ENCODE measurements at places on chromosomes 11 and 22.

GRCh38 chr11:113400631-113401230, 13.2 kb downstream of the ANKK1 start:
- no peak for DNase-seq

GRCh38 chr22:47417699-47418098, 655.2 kb downstream of the TBC1D22A start:
- DNase-seq, result no peak

- DNase-seq, result no peak
Measured at GRCh38 chr22:33817512-33818127, 102.7 kb downstream of the LARGE1 start.

DNA sequence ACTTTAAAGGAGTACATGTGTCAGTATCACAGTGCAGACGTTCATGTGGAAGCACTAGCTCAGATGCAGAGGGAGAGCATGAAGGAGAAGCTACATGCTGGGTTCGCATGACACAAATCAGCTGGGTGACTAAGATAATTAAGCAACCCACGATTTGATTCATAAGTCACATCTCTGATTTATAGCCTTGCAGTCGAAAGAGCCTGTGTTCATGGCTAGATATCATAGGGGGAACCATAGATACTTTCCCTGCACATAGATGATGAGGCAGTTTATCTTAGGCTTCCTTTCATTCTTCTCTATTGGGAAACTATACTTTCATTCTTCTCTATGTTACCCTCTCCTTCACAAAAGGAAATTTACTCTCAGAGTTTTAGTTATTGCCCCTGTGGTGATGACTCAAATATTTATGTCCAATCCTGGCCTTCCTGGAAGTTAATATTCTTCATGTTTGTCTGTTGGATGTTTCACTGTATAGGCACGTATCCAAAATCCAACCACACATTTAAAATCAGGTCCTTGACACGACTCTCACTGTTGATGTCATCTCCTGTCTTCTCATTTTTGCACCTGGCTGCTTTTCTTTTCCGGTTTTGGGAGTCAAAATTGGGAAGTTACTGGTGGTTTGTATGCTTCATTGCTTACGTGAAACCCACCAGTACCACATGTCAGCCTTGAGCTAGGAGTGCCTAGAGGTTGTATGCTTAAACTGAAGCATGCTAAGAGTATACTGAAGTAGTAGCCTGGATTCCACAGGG, 56.3 kb upstream of the SLC5A12 start:
- DNase-seq, result peak; percentile 17

DNA sequence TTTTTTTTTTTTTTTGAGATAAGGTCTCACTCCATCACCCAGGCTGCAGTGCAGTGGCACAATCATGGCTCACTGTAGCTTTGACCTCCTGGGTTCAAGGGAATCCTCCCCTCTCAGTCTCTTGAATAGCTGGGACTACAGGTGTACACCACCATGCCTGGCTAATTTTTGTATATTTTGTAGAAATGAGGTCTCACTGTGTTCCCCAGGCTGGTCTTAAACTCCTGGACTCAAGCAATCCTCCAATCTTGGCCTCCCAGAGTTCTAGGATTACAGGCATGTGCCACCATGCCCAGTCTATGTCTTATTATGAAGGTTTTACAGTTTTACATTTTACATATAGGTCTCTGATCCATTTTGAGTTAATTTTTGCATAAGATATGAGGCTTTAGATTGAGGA, 20.4 kb upstream of the MAPK1 start:
- no peak for DNase-seq
